ENCODE measurements at places on chromosomes 5 and 9.

DNA sequence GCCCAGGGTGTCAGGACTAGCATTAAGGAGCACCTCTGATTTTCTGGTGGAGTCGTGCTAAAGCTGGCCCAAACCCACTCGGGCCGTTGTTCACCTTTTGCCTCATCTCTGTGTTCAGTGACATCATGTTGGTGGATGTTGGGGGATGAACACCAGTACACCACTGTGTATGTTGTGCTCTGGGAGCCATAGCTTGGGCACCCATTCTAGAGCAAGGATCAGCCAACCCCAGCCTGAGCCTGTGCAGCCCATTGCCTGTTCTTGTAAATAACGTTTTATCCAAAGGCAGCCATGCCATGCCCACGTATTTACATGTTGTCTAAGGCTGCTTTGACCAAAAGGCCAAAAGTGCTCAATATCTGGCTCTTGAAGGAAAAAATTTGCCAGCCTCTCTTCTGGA, 245.6 kb downstream of the FANCC start:
- DNase-seq = no peak

DNA sequence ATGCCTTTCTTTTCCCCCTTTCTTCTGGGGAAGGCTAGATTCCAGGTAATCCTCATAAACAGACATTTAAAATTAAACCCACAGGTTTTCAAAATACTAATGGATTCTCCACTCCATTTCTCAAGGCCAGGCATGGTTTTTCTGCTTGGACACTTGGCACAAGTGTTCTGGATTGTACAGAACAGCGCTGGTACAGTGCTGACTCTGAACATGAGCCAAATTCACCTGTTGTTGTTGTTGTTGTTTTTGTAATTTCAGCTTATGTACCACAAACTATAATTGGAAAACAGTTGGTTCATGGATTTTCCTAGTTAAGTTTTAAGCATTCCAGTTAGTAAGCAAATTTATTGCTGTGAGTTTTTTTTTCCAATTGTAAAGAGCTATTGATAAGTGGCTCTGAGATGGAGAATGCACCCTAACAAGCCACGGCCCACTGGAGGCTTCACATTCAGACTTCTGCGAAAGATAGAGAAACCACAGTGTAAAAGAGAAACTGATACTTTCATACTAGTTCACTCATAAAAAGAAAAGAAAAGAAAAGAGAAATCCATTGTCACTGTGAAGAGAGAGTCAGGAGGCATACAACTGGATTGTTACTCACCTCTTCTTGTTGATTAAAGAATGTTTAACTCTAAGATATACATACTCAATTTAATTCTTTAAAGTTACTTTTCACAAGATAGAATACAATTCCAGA, 16.2 kb upstream of the ITGA1 start:
- DNase-seq = no peak

DNA sequence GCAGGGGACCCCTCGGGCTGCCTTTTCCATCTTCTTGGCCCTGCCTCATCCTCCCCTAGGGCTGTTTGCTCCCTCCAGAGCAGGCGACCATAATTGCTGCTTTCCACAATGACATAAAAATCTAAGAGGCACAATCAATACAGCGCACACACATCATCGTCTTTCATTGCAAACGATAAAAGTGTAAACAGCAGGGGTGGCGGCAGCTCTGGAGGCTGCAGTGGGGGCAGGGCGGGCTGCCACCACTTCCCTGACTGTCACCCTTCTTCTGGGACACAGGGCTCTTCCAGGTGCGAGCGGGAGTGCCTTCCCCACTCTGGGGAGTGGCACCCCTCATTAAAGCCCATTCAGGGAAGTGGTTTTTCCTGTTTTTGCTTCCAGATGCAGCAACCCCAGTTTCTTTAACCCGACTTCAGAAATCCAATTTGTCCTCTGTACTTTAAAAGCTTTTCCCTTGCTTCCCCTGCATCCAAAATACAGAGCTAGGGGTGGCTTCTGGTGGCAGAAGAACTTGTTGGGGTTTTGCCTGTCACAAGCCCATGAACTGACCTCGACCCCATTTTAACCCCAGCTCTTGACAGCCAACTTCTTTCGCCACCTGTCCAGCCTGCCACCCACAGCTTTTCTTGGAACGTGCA, 45.7 kb downstream of the TSPAN17 start:
- DNase-seq = no peak

DNA sequence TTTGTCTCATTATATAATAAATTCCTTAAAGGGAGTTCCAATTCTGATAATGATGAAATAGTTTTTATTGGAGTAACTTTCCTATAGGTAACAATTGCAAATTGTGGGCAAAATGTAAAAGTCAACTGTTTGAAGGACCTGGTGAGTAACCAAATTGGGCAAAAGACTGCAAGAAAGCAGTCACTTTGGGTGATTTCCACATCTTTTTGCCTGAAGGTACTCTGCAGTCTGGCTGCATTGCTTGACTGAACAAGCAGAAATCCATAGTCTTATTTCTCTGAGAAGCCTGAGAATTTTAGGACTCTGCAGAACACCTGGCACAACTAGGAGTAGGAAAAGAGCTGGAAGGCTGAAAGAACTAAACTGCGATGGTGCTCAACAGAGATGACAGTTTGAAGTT, 114.9 kb downstream of the HOMER1 start:
- DNase-seq = no peak

DNA sequence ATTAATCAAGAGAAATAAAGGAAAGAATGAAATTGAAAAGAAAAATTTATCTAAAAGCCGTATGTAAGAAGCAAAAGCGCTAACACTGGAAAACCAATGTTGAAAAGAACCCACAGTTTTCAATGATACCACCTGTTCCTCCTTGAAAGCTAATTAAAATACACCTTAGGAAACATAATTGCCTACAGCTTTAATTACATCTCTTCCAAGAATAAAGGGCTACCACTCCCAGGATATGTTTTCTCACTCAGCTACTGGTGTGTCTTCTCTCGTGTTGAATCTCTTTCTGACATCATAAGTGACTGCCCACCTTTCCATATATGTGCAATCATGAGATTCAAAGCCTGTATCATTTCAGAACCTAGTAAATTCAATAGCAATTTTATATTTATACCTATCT, 880.6 kb upstream of the DMAC1 start:
- no peak for DNase-seq

DNA sequence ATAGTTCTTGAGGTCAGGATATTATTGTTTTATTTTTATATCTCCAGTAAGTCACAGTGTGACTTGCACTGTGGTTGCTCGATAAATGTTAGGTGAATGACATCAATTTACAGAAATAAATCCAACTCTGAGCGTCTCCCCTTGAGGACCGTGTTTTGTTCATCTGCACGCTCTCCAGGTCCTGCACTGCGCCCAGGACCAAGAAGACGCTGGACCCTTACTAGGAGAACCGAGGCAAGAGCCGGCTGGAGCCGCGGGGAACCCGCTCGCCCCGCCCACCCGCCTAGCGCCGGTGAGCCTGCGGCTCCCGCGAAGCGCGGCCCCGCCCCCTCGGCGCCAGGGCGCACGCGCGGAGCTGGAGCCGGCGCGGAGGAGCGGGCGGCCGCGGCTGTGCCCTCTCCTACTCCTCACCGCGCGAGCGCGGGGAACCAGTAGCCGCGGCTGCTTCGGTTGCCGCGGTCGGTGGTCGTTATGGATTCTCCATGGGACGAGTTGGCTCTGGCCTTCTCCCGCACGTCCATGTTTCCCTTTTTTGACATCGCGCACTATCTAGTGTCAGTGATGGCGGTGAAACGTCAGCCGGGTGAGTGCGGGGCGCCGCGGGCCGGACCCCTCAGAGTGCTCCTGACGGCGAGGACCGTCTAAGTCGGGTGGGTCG, at the start of gene TMEM38B:
TMEM38B (plus strand) TSS at position 352 of the 658 bp plus-strand sequence; CDS start at position 472, 120 bp downstream.
- peak; percentile 85 for DNase-seq

DNA sequence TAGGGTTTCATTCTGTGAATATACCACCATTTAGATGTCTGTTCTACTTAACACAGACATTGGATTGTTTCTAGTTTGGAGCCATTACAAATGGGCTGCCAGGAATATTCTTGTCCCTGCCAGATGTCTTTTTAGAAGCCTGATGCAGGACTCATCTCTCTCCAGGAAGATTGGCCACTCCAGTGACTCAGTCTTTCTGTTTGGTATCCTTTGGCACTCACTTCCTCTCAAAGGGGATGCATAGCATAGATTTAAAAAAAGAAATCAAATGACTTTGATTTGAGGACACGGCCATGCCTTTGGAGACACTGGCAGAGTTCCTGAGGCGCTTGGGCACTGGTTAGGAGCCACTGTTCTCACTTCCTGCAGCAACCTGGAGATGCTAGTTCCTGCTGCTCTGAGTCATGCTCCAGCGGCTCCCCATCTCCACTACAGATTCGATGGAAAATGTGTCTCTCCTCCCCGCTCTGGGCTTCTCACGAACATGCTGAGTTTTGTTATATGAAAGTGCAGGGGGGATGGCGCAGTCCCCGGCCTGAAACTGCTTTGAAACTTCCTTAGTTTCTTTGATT, 3.5 kb upstream of the ZNF366 start:
- no peak for DNase-seq

DNA sequence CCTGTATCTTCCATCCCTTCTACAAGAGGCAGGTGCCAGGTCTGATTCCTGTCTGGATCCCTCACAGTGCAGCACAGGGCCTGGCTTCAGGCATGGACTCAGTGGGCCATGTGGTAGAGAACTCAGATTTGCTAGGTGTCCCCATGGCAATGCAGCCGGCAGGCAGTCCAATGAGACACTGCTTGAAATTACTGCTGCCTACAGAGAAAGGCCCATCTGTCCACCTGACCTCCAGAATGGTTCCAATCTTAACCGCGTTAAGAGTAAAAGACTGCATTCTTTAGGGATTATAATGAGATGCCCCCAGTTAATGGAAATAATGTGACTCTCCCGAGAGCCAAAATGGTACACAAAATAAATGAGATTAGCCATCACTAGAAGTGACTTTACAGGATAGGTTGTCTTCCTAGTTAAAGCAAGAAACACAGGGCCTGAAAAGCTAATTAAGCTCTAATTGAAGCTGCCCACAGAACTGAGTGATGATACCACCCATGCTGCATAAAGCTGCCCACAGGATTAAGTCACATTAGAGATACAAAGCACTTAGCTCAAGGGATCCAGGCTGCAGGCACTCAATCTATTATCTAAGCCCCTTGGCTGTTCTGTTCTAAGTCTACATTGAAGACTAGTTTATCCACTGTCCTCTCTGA, 11.4 kb downstream of the FAM193B start:
- DNase-seq = no peak

GRCh38 chr5:107320376-107320775, 350.4 kb downstream of the EFNA5 start:
- no peak for DNase-seq

- DNase-seq = no peak
Measured at GRCh38 chr9:109269081-109269480, 51.8 kb downstream of the EPB41L4B start.

GRCh38 chr9:24939109-24939850, 393.6 kb upstream of the IZUMO3 start:
- no peak for DNase-seq

DNA sequence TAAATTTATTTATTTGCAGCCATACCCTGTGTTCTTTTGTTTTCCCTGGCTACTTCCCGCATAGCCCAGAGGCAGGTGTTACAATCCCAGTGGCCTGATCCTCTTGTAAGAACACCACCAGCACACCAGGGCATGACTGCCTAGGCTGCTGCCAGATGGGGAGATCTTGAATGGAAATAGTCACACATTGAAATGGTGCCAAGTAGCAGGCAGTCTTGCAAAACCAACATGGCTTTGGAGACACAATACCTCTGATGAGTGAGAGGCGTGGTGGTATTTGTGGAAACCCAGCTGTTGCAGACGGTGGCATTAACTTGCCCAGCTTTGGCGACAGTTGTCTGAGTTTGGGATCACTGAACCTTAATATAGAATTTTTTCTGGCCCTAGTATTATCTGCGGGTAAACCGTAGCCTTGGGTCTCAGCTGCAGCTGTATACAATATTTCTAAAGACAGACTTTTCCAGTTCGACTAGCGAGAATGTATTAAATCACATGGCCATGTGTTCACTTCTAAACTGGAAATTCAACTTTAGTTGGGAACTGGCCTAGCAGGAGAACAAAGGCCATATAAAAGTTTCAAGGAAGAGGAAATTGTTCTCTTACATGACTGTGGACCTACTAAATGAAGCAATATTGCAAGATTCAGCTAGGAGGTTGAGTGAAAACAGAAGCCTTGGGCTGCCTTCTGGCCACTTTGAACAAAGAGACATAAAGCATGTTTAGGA, 277.0 kb downstream of the SMARCA2 start:
- DNase-seq = no peak

DNA sequence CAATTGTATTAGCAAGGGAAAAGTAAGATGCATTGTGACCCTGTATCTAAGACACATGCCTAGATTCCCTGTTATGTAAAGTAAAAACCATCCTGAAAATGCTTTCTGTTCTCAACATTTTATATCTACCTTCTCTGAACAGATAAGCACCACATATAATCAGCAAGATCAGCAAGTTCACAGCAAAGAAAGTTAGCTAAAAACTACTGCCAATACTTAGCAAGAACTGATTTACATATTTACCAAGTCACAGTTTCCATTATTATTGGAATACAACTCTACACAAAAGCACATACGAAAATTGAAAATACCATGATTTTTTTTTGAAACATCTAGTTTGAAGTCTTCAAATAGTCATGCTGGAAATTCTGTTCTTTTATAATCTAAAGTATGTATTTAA, 1118.1 kb downstream of the TAF11L14 start:
- no peak for DNase-seq

GRCh38 chr5:14640765-14641164, 23.8 kb upstream of the OTULIN start:
- no peak for DNase-seq

- no peak for DNase-seq
Measured at GRCh38 chr5:180366326-180366725, 13.2 kb upstream of the GFPT2 start.

DNA sequence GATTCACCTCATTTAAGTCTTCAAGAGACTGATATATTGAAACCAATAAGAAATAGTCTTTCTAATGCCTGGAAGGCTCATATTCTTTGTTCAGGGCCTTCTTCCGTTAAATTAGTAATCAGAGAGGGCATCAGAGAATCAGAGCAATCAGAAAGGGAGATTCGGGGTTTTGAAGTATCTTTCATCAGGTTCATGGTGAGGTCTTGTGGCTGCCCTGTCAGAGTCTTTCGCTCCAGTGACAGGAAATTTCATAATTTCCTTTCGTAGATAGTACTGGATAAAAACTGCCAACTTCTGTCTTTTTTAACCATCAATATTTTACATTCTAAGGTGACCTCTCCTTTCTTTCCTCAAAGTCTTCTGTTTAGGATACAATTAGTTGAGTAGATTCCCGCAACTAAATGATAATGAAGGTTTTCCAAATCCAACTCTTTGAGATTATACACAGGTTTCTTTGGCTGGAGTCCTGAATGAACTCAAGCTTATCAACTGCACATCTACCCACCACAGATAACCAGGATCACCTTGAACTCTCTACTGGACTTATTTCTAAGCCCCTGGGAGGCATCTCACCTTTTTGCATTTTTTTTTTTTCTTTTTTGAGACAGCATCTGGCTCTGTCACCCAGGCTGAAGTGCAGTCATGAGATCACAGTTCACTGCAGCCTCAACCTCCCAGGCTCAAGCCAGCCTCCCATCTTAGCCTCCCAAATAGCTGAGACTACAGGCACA, 5.5 kb downstream of the IL31RA start:
- no peak for DNase-seq
